Mesenchymal stem cell (in vitro differentiated cells and primary cell): ENCODE measurements at places on chromosomes 4 and X.

DNA sequence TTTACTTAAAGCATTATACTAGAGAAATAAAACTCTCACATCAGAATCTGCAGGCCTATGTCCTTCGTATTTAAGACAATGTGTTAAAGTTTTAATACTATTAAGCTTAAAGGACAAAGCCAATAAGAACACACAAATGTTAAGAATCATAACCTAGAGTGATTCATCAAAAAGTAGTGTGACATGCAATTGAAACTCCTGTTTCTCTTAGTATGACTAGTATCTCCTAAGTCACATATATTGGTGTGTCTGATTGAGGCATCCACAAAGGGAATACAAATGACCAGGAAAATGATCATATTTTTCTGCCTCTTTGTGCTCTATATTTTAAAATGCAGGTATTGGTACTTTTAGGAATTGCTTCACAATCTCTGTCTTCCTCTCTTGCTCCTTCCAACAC lies 23.8 kb downstream of the GPRASP3 start:
- no peak for DNase-seq

DNA sequence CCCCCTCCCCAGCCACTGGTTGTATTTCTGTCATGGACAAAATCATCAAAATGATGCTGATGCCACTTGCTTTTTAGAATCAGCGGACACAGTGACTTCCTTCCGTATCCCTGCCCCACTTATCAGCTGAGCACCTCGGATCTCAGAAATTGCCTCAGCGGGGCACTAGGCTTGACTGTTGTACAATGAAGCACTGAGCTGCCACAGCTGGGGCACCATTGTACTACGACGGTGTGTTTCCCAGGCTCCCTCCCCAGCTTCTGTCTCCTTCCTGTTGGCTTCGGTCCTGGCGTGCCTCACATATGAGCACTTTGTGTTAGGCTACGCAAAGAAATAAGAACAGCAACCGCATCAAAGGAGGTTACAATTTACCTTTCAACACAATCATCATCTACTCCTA lies 82.4 kb downstream of the F11 start:
- DNase-seq, result no peak

DNA sequence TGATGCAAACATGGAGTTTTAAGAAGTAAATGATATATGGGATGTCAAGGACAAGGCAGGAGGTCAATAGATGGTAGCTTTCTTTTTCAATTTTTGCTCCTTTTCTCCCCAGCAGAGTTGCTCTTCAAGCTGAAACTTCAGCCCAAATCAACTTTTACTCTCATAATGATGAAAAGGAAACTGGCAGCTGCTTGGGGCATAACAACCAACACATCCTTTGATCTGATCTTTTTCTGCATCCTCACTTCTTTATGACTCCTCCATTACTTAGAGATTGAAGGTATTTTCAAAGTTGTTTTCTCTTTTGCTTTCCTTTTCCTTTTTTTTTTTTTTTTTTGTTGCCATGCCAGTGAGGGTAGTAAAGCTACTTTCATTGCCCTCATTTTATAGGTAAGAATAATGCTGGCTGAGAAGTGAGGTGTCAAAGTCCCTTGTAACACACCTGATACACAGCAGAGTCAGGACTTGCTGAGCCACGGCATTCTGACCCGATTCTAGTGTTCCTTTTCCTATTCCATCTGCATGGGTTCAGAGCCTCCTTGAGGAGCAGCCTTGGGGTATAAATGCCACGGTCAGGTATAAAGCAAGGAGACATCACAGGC lies 26.9 kb downstream of the SLC2A9 start:
- no peak for DNase-seq

DNA sequence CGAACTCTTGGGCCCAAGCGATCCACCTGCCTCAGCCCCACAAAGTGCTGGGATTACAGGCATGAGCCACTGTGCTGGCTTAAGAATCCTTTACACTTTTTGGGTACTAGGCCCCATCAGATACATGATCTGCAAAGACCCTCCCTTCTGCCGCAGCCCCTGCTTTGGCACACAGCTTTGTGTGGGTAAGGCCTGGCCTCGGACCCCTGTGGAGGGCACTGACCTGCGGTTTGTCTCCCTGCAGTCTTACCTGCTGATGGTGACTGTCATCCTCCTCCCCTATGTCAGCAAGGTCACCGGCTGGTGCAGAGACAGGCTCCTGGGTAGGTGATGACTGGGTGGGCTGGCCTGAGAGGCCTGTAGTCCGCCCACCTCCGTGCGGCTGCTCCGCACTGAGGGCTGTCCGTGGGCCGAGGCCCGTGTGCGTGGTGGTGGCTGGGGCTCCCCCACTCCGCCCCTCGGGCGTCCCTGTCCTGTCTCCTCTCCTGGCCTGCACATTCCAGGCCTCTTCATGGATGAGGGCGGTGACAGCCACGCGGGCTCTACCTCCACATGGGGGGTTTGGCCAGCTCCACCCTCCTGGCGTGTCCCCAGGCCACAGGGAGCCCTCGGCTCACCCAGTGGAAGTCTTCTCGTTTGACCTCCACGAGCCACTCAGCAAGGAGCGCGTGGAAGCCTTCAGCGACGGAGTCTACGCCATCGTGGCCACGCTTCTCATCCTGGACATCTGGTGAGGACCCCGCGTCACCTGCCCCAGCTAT lies 18.0 kb downstream of the DGKQ start:
- no peak for DNase-seq

DNA sequence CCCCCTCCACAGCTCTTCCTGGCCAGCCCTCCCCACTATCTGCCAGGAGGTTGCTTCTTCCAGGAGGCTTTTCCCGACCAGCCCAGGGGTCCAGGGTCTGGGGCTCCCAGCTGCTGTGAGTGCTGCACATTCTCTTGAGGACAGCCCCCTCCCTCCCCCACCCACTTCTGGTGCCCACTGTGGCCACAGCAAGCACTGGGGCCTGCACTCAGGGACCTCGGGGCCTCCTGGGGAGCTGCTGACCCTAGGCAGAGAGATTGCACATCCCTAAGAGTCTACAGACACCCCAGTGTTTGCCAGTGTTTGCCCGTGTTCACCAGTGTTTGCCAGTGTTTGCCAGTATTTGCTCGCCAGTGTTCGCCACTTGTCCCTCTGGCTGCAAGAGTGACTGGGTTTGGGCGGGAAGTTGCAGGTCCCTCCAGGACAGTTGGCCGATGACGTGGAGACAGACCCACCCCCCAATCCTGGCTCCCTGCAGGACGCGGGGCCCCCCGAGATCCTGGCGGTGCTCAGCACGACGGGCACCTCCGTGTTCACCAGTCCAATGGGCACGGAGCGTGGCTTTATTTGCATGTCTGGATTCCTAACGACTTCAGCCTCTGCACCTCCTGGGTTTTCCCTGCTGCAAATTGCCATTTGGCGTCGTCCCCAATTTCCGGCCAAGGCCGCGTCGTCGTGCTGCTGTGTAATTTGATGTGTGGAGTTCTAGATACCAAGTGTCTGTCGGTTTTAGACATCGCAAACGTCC lies 87.5 kb upstream of the NKX1-1 start:
- no peak for DNase-seq

DNA sequence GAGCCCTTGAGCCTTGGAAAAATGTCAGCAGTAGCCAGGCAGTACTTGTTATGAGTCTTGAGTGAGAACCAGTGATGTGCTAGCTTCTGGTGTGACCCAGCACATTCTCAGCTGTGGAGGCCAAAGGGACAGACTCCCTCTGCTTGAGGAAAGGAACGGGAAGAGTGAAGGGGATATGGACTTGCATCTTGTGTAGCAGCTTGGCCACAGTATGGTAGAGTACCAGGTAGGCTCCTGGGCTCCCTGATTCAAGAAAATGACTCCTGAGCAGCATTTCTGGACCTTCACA lies 1601.9 kb upstream of the ADGRL3 start:
- peak; percentile 11 for DNase-seq

- DNase-seq, result peak; percentile 1
Observed at GRCh38 chr4:3640587-3640962, 108.4 kb upstream of the LRPAP1 start.

DNA sequence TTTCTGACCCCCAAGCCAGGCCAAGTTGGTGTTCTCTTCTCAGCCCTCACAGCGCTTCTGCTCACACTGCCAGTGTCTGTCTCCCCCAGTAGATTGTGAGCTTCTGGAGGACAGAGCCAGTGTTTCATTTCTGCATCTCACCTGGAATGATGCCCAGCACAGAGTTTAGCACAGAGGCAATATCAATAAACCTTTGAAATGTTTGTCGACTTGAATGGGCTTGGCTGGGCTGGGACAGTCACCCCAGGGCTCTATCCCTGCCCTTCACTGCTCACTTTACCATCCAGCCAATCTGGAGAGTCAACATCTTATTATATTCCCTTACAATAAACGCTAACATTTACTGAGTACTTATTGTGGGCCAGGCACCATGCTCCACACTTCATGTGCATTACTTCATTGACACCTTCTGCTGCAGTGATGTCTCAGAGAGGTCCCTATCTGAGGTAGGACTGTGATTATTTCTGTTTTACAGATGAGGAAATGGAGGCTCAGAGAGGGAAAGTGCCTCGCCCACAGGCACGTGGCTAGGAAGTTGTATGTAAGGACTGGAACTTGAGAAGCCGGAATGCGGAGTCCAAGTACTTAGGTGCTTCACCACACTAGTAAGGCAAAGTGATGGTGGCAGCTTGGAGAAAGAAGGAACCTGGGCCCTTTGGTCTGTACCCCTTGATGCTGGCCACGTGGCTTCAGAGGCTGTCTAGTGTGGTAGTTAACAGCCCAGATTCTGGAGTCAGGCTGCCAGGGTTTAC lies 19.5 kb downstream of the EFNB1 start:
- DNase-seq, result no peak

GRCh38 chrX:86148024-86148511 lies at the start of gene DACH2:
DACH2 (plus strand) TSS chrX:86148451.
- DNase-seq, result peak; percentile 56

DNA sequence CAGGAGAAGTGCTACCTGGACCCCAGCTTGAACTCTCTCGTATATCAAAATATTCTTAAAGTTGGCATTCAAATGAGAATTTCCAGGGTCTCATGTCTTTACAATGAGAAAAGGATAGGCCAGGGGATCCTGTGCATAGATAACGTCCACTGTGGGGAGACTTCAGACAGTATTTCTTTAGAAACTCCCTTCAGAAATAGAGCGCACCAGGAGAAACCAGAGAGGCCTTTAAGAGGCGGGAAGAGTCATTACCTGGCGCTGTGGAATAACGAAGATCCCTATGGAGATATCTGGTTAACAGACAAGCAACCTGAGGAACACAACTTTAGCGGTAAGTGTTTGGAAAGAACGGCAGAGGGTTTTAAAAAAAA lies 600 bp downstream of the RADX start:
- peak; percentile 6 for DNase-seq

- no peak for DNase-seq
Observed at GRCh38 chr4:152188801-152189200, 347.1 kb downstream of the FBXW7 start.

DNA sequence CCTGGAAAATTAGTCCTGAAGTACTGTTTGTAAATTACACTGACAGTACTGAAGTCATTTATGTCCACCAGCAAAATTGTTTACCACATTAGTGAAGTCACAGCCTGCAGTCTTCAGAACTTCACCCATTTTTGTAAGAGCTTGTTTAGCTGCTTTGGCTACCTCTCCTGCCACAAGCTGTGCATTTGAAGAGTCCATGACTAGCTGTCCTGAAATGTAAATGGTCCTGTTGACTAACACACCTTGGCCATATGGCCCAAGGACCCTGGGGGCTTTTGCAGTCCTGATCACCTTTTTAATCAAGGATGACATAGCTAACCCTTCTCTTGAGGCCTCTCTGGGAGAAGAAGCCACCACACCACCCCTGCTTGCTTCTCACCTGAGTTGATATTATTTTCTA lies 21.4 kb upstream of the ZNF518B start:
- DNase-seq, result no peak

DNA sequence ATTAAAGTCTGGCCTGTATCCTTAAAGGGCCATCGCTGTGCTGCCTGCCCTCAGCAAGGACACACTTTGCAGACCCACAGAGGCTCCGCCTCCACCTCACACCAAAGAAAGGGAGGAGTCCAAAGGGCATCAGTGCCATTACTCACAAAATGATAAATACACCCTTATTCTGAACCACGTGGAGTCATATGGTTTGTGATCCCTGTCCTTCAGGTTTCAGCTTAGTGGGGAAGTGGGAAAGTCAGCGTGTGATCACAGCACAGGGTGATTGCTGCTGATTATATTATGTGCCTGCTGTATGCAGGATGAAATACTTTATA lies 35.9 kb upstream of the MSANTD1 start:
- DNase-seq, result no peak

DNA sequence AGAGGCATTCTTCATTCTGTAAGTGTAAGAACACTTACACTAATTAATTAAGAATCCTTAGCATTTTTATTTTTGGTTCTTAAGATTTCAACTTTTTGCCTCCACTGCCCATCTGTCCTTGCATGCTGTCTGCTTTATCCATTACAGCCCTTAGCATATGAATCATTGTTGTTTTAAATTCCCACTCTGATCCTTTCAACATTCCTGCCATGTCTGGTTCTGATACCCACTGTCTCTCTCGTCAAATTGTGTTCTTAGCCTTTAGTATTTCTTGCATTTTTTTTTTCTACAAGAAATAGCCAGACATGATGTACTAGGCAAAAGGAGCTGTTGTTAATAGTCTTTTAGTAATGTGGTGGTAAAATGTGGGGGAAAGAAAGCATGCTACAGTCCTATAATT lies 1360.0 kb downstream of the TECRL start:
- DNase-seq, result no peak

- peak; percentile 64 for DNase-seq
Observed at GRCh38 chr4:87985097-87985886, 9.8 kb downstream of the SPP1 start.
